ENCODE measurements at places on chromosomes 3 and 15.

GRCh38 chr3:30610702-30611368 is 4.4 kb downstream of the TGFBR2 start:
- no peak for DNase-seq

GRCh38 chr15:67175643-67176071 is 78.8 kb downstream of the AAGAB start:
- no peak for DNase-seq

- no peak for DNase-seq
Measured at GRCh38 chr3:155303540-155304097, 10.1 kb upstream of the STRIT1 start.

GRCh38 chr3:98291332-98291957 is 9.1 kb downstream of the OR5H2 start:
- no peak for DNase-seq

DNA sequence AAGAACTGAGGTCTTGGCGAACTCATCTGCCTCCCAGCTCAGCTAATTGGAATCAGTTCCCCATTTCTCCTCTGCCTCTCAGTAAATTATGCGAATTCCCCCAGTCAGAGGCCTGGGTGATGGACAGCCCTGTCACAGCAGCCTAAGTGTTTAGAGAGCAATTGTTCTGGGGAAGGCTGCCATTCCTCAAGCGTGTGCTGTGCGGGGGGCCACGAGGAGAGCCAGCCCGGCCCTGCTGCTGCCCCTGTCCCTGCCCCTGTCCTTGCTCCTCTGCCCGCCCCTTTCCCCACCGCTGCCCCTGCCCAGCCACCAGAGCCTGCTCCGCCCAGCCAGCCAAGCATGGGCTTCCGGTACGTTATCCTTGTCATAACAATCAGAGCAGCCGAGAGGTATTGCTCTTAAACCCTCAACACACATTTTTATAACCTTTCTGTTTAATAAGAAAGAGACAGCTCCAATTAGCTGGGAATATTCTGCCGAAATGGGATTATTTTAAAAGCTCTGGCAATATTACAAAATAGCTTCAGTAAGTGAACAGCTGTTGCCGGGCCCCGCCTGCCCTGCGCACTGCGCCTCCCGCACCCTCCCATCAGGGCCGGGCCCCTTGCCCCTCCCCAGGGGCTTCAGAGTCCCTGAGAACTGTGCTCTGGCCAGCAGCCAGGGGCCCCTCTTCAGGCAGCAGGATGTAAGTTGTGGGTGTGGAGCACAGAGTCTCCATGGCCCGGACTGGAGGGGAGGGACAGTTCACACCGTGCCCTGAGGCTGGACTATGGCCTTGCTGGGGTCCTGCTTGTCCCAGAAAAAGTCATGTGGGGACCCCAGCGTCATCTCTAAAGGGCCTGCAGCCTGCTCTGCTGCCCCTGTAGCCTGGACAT is 12.4 kb upstream of the CACNA2D2 start:
- no peak for DNase-seq

GRCh38 chr15:66505430-66505811 is 295 bp downstream of the ZWILCH start:
- DNase-seq = no peak

DNA sequence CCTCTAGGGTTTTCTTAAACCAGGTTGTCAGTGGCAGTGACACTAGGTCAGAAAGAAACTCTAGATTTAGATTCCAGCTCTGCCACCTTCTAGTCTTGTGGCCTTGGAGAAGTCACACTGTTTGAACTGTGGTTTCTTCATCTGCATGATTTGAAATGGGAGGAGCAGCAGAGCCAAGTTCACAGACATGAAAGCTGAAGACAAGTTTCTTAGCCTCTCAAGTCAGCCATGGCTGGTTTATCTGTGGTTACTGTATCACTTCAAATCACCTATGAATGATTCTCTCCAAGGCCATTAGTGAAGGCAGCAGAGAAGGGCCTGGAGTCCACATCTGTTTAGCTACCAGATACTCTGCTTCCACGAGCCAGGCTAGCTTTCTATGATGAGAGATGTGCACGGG is 15.6 kb downstream of the CLEC3B start:
- DNase-seq = no peak

- no peak for DNase-seq
Measured at GRCh38 chr3:108428586-108428985, 81.8 kb downstream of the MYH15 start.

DNA sequence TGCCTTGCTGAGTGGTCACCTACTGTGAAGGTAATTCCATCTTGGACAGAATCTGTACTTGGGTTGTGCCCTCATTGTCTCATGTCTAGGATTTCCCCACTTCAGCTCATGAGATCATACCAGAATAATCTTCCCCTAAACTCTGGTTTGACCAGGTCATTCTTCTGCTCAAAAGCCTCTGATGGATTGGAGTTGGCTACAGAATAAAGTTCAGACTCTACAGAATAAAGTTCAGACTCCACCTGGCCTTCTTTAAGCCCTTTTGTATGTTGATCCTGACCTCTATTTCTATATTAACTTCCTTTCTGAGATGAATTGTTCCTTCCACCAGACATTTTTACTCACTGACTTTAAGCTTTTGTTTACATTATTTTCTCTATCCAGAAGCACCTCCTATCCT is 6.4 kb upstream of the GLCE start:
- DNase-seq = no peak

GRCh38 chr3:112638327-112639020 is 2.5 kb downstream of the CCDC80 start:
- no peak for DNase-seq

GRCh38 chr15:96130734-96131133 is 199.8 kb upstream of the NR2F2 start:
- DNase-seq = no peak

GRCh38 chr3:179460260-179460659 is 9.0 kb upstream of the GNB4 start:
- no peak for DNase-seq

DNA sequence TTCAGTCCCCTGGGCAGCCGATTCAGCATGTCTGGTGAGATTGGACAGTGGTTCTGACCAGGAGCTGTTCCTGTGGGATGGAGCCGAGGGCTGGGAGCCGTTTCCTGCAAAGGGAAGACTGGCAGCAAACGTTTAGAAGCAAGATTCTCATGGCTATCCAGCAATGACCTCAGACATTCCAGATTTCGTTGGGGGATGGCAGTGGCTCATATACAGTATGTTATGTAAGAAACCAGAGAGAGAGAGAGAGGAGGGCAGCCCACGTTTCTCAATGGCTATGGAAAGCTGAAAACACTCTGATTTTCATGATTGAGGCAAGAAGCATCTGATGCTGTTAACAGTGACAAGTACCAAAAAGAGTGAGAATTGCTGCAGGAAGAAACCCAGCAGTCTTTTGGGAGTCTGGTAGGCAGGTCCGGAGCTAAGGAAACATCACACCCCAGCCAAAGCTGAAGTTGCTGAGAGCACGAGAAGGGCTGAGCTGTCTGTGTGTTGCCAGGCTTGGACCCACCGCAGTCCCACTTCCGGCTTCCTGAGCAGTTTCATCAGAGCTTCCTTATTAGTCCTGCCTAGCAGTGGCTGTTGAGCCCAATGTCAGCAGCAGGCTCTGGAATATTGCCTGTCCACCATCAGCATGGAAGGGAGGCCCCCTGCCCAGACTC is 25.6 kb upstream of the VPS8 start:
- DNase-seq = no peak

DNA sequence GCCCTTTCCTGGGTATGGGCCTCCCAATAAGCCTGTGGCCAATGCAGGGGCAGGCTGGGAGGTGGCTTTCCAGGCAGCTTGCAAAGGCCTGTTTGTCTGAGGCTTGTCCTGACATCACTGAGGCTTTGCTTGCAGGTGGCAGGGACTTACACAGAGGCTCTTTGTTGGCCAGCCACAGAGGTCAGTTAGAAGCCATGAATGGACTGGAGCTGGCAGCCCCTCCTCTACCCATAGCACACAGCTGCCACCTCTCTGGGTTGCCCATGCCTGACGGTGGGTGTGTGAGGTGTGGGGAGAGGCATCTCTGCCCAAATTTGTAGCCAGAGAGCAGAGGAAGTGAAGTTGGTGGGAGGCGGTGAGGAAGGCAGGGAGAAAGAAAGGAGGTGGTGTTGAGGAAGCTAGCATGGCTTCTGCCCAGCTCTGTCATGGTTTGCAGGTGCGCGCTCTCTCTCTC is 17.1 kb downstream of the LIMD1 start:
- no peak for DNase-seq

DNA sequence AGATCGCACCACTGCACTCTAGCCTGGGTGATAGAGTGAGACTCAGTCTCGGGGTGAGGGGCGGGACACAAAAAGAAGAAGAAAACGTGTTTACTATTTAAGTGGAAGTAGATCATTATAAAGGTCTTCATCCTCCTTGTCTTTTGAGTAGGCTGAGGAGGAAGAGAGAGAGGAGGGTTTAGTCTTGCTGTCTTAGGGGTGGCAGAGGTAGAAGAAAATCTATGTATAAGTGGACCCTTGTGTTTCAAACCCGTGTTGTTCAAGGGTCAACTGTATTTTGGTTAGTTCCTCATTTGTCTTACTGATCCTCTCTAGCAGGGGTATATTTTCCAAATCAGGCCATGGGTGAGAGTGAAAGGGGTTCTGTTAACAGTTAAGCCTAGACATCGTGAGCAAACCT is 40.1 kb downstream of the TRIM71 start:
- DNase-seq = no peak

- no peak for DNase-seq
Measured at GRCh38 chr3:9934235-9934621, 594 bp downstream of the CRELD1 start.

- no peak for DNase-seq
Measured at GRCh38 chr3:31420311-31420710, 112.4 kb upstream of the STT3B start.

GRCh38 chr3:146468234-146468633 is 1.1 kb downstream of the PLSCR2 start:
- DNase-seq = no peak

DNA sequence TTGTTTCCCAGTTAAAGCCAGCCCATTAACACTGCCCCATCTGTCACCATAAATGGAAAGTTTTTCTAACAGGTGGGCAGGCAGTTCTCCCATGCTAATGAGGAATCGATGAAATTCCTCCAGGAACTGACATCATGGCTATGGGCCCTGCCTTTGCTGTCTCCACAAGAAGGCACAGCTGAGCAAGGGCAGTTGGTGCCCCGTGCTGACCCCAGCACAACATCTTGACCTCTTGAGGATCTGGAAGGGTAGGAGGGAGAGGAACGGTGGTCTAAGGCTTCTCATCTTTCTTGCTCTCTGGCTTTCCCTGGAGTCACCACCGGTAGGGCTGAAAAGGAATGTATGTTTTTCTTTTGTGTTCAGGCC is 46.7 kb downstream of the CHCHD6 start:
- DNase-seq = no peak

- DNase-seq = no peak
Measured at GRCh38 chr3:110708156-110708555, 363.5 kb upstream of the NECTIN3 start.

GRCh38 chr3:20773320-20773984 is 587.4 kb upstream of the SGO1 start:
- no peak for DNase-seq

- no peak for DNase-seq
Measured at GRCh38 chr3:173921732-173922131, 524.2 kb downstream of the NLGN1 start.

DNA sequence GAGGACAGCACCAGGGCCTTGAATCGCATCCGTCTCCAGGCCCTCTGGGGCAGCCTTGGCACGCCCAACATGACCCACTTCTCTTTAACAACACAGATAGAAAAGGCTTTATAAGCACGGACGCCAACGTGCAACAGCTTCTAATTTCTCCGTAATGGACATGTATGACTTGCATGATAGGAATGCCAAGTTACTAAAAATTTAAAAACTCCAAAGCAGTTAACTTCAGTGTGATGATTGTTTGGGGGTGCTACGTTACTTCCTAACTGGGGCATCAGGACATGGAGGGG is 30.9 kb upstream of the SNRPA1 start:
- DNase-seq = no peak

DNA sequence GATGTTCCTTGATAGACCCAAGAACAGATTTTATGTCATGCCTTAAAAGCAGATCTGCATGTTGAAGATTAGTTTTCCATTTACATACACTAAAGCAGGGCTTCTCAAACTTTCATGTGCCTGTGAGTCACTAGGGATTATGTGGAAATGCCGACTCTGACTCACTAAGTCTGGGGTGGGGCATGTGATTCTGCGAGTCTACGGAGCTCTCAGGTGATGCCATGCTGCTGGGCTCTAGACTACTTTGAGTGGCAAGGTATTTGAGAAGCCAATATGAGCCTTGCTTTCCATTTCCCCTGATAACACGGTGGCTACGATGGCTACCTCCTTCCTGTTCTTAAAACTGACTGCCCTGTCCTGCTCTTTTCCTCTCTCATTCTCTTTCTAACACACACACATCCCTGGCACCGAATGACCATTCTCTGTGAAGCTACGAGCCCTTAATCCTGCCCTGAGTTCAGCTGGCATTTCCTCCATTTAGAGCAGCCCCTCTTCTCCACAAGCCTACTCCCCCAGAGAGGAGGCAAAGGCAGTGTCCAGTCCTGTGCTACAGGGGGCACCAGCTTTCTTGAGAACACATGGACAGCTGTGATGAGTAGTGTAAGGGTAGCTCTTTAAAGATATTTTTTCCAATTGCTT is 39.7 kb upstream of the PYGO1 start:
- DNase-seq = no peak

DNA sequence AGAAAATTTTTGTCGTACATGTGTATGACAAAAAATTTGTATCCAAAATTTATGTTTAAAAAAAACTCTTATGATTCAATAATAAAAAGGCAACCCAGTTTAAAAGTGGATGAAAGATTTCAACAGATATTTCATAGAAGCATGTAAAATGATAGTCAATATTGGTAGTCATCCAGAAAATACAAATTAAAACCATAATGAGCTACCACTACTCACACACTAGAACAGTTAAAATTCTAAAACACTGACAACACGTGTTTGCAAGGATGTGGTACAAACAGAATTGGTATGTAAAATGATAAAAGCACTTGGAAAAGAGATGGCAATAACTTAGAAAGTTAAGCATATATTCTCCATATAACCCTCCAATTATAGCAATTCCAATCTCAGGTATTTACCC is 303.0 kb upstream of the NR2F2 start:
- no peak for DNase-seq

DNA sequence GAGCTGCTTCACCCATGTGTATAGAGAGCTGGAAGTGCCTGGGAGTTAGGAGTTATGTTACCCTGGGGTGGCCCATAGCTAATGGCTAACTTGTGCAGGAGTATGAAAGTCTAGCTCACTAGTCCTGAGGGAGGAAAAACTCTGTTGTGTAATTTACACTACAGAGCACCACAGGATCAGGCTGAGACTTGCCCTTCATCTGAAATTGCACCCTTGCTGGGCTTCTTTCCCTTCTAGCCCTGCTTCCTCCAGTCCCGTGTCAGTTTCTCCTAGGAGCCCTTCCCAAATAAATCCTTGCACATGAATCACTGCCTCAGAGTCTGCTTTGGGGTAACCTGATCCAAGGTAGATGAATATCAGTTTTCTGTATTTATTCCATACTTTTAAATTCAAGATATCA is 40.0 kb downstream of the CTXND1 start:
- no peak for DNase-seq

GRCh38 chr3:160038862-160039562 is 50.4 kb downstream of the IL12A start:
- no peak for DNase-seq
